NCI-H2081 (cell line): ENCODE measurements at places on chromosomes 6 and 20.
A peak's percentile ranks its signal among the peaks of the same experiment; 100 is the strongest.

DNA sequence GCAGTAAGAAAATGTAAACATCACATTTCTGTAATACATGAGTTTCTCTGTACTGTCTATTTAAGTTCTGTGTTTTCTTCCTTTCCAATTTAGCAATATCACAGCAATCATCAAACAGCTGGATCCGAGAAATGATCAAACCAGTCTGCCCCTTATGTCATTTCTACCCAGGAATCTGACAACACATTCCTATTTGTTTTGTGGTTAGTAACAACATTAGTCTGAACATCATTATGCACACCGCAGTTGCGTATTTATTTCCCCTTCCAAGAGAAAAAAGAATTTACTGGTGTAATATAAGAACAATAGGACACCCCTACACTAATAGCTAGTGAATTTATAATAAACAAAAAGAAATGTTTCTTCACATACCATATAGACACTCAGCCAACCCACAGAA, 179.5 kb downstream of the BTBD9 start:
- DNase-seq, result no peak

GRCh38 chr6:163226181-163226835, 188.2 kb upstream of the QKI start:
- no peak for DNase-seq

DNA sequence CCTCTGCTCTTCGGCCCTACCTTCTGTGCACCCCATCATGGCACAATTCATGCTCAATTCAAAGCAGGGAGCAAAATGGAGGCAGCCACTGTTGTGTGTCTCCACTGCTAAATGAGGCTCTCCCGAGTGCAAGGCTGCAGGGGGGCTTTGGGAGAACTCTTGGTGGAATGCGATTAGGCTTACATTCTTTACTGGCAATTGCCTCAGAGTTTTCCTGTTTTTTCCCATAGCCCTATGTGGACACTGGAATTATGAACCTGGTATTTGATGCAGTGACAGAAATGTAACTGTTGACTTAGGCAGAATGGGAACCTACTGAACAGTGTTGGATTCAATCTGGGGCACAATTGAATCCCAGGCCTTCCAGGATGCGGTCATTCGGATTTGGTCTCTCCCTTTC, 187.9 kb upstream of the GMDS start:
- no peak for DNase-seq

- DNase-seq, result no peak
Measured at GRCh38 chr6:114140416-114140815, 169.5 kb upstream of the HDAC2 start.

DNA sequence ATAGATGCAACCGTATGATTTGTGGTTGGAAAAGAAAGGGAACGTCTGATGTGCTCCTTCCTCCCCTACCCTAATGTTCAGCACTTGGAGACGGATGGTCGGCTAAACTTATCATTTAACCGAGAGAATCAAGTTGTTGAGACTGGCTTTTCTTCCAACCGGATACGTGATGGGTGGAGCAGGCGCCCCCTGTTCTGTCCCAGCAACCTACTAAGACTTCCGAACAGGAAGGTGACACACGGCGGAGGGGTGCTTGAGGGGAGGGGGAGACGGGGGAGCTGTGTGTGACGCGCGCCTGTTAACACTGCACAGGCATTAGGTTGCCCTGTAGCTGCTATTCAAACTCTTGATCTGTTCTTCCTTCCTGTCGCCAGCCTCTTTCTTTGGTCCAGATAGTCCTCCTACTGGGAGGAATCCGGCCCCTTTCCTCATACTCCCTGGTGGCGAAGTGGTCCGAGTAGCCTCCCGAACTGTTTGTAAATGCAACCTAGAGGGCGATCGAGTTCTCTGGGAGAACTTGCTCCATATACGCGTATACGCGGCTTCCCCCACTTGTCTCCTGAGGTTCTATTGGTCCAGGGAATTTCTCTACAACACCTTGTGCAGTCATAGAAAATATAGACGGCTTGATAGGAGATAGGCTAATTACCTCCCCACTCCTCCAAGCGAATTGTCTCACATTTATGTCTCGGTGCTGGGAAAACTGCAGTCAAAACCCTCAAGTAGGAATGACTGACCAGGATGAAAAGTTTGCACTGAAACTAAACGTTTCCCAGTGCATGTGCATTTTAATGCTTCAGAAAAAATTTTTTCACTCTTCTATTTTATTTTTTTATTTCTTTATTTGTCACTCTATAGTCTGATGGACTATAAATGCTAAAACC, 126.0 kb upstream of the SLC2A12 start:
- DNase-seq, result peak; percentile 30

DNA sequence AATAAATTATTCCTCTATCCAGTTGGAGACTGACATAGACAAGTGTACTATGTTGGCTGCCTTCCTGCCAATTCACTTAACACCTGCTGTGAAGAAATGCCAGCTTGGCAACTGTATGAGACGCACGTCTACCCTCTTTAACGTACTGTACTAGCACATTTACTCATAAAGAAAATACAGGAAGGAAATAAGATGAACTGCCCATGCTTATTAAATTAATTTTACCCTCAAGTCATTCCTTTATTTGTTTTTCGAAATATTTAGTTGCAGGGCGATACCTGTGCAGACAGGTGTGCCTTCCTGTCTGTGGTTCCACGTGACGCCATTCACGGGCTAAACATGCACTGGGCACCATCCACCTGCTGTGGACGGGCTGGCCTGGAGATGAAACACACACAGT, 52.0 kb downstream of the PSMG4 start:
- peak; percentile 63 for DNase-seq

DNA sequence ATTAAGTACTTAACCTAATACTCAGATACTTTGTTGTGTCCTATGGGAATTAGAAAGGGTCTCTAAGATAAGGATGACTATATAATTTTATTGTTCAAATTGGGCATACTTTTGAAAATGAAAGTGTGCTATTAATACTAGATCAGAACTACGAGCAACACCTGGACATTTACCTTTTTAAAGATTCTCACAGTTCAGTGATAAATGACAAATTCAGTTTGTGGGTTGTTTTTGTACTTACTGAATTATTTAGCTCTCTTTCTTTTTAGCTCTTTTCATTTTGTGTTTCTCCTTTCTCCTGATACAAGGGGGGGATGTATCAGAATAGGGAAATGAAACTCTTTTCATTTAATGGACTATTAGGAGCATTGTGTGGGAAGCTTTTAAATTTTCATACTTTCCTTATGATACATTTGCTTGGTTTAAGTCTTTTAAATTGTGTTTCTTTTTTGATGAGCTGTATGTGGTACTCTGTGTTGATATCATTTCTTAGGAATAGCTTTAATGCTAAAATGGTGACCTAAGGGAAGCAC, 47.5 kb downstream of the PHF3 start:
- no peak for DNase-seq

DNA sequence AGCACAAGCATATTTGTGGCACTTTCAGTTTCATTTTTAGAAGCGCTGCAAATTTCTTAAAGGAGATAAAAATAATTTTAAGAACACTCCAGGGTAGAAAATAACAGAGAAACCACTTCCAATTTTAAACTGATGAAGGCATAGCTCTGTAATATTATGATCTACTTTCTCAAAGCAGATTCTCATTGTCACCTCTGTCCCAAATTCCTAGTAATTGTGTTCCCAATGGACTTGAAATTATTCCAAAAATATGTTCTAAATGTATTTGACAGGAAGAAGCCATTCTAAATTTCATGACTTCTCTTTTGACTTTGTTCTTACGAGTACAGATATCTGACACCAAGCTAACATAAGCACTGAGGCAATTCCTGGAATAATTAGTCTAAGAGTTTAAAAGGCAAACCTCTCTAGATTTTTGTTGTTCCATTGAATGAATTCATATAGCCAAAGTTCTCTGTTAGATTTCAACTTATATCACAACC, 140.2 kb upstream of the CARMIL1 start:
- DNase-seq, result no peak
